CD4-positive, CD25-positive, alpha-beta regulatory T cell (primary cell): ENCODE measurements at places on chromosomes 16 and 17. TPM values are rescaled to one million over a fixed set of nuclear protein-coding genes. Genes with fewer than 3 reads are reported as not detected.

The KRT31 gene
- polyA plus RNA-seq: not detected

The SLC16A5 gene
- polyA plus RNA-seq: 1.8 TPM

The RTN4RL1 gene
- polyA plus RNA-seq: 0.14 TPM

The KRTAP17-1 gene
- not detected for polyA plus RNA-seq

The OMG gene
- 0.15 TPM for polyA plus RNA-seq

The TRIM47 gene
- 15.2 TPM for polyA plus RNA-seq

The TP53TG3F gene
- polyA plus RNA-seq: not detected

The PRSS8 gene
- not detected for polyA plus RNA-seq

The GLP2R gene
- polyA plus RNA-seq: not detected

The KLHL10 gene
- 0.25 TPM for polyA plus RNA-seq

The PRR29 gene
- polyA plus RNA-seq: 6.5 TPM

The NLRC3 gene
- 23.2 TPM for polyA plus RNA-seq

The MPP3 gene
- polyA plus RNA-seq: not detected

The CCL7 gene
- not detected for polyA plus RNA-seq

The DERL2 gene
- 81.4 TPM for polyA plus RNA-seq

The TNP2 gene
- not detected for polyA plus RNA-seq

The EFNB3 gene
- polyA plus RNA-seq: not detected

The ANKRD40CL gene
- polyA plus RNA-seq: not detected

The KRT28 gene
- polyA plus RNA-seq: not detected

The CBLN1 gene
- not detected for polyA plus RNA-seq

The SNF8 gene
- polyA plus RNA-seq: 125 TPM

The CIBAR2 gene
- not detected for polyA plus RNA-seq

The HBM gene
- polyA plus RNA-seq: not detected

The BICDL2 gene
- not detected for polyA plus RNA-seq

The CMTM4 gene
- polyA plus RNA-seq: 0.20 TPM

The MYH1 gene
- polyA plus RNA-seq: not detected

The RUNDC3A gene
- not detected for polyA plus RNA-seq

The CRHR1 gene
- not detected for polyA plus RNA-seq

The SLC47A1 gene
- polyA plus RNA-seq: not detected

The AANAT gene
- not detected for polyA plus RNA-seq

The MT1H gene
- not detected for polyA plus RNA-seq

The MT1M gene
- polyA plus RNA-seq: not detected

The GRB2 gene
- 152 TPM for polyA plus RNA-seq
